ENCODE measurements at places on chromosomes 7 and 10.

- DNase-seq: no peak
Measured at GRCh38 chr7:33706771-33707200, 198.6 kb upstream of the BMPER start.

DNA sequence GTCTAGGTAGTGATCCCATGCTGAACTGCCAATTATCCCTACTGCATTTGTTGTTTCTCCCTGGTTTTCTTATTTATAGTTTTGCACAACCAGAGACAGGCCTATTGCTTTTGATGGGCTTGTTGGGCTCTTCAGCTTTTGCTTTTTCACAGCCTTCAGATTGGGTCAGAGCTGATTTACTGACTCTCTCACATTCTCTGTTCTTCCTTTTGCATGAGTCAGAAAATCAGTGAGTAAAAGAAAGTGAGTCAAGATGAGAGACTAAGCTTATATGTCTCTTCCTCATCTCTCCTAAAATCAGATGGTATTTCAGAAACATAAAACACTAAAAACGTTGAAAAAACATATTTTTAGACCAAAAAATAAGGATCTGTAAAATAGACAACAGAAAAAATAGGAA lies 1135.4 kb downstream of the XPNPEP1 start:
- DNase-seq: no peak

GRCh38 chr10:31112961-31113360 lies 81.3 kb upstream of the ZNF438 start:
- no peak for DNase-seq

DNA sequence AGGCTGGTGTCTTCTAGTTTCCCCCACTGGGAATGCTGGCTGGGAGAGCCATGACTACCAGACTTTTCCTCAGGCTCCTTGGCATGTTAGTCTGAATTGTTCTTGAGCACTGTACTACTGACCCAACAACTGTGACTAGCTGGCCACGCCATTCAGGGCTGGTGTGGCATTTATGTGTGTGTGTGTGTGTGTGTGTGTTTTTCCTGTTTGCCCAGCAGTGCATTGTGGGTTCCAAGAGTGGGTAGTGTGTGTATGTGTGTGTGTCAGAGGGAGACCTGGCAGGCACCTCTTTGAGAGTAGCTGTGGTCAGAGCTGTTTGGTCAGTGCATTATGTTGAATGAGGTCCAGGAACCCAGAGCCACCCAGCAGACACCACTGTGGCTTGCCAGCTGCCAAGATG lies 9.2 kb downstream of the PCBD1 start:
- DNase-seq: no peak

- DNase-seq: no peak
Measured at GRCh38 chr7:121932768-121933167, 59.8 kb downstream of the PTPRZ1 start.

GRCh38 chr10:93072225-93072712 lies 1.4 kb upstream of the CYP26A1 start:
- DNase-seq: no peak
